ENCODE measurements at places on chromosomes 5 and 9.

- no peak for DNase-seq
These were observed 9.2 kb upstream of the SEMA6A start for GRCh38 chr5:116583862-116584222.

DNA sequence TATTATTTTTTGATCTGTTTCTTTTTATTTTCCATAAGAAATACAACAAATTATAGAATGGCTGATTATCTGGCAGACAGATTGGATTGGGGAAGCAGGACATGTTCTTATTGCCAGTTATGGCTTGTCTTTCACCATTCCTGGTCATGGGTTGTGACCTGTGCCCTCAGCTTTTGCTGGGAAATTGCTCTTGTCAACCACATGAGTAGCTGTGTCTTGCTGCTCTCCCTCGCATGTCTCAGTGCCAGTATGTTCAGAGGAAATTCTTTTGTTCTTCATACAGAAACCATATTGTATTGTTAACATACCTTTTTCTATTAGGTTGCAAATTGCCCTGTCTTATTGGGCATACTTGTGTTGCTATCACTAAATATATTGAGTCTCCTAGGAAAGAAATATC lies 344.1 kb downstream of the OSTF1 start:
- DNase-seq, result no peak

DNA sequence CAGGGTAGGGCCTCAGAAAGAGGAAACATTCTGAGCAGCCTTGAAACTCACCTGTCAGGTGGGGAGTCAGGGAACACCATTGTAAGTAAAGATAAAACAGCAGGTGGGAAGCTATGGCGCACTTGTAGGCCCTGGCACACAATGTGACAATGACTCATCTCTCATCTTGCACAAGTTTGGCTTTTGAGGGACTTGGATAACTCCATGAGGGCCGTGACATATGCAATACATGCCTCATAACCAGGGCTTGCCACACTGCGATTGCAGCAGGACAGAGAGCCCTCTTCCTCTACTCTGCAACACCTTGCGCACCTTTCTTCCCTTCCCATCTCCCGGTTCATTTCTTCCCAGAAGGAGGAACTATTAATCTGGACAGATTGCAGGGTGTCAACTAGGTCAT lies 144.9 kb downstream of the CEP120 start:
- DNase-seq, result no peak

DNA sequence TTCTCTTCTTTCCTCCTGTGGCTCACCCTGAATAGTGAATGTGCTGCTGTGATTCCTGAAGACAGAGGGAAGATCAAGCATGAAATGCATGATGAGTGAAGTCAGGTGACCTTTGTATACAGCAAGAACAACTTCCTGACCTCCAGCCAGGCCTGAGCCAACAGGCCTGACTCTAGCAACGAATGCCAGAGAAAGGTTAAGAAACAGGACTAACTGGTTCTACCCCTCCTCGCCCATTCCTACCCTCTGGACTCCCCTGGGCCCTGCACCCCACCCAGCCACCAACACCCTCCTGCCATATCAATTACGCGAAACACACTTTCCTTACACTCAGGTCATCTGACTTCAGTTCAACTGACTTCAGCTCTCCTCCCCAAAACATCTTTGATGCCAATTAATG lies 4.9 kb downstream of the SUSD1 start:
- DNase-seq, result no peak

GRCh38 chr5:168159425-168159824 lies 132.0 kb upstream of the WWC1 start:
- no peak for DNase-seq

GRCh38 chr5:39486361-39486760 lies 61.6 kb upstream of the DAB2 start:
- no peak for DNase-seq

GRCh38 chr9:136410500-136411287 lies at the start of the genes ENTR1 and PMPCA:
ENTR1 (minus strand) TSS chr9:136410614; CDS start chr9:136410397, 217 bp downstream.
PMPCA (plus strand) TSS chr9:136410658; CDS start chr9:136410669, 11 bp downstream.
- no peak for DNase-seq

- no peak for DNase-seq
These were observed 214.1 kb upstream of the ADCY2 start for GRCh38 chr5:7181841-7182240.

DNA sequence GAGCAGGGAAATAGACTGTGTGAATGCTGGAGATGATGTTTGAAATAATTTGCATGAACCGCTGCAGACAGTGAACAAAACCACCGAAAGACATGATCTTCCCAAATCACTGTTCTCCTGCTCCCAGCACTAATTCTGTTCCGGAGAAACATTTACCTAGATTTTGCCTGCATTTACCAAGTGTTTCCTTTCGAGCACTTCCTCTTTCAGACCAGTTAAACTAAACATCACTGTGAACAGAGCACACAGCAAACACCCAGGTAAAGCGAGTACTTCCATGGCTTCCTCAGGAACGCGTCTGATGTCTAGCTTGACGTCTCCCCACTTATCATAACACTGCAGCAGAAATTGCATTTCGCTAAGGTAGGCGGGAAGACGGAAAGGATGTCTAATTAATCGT lies 45.1 kb upstream of the PTCH1 start:
- DNase-seq, result no peak

DNA sequence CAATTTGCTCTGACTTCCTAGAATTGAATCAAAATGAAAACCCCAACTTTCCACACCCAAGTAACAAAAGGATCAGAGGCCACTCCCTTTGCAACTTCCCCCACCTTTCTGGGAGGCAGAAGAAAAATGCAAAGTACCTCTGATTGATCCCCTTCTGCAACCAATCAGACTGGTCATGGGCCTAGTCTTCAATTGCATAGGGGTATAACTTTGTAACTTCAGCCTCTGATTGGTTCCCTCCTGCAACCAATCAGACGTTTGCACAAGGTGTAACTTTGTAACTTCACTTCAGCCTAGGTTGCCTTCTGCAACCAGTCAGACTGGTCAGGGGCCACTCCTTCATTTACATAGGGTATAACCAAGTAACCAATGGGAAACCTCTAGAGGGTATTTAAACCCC lies 38.3 kb upstream of the CNOT6 start:
- no peak for DNase-seq

- DNase-seq, result no peak
These were observed 46.0 kb downstream of the VAV2 start for GRCh38 chr9:133945977-133946753.

GRCh38 chr9:137390553-137391410 lies 32.2 kb downstream of the EXD3 start:
- DNase-seq, result no peak

DNA sequence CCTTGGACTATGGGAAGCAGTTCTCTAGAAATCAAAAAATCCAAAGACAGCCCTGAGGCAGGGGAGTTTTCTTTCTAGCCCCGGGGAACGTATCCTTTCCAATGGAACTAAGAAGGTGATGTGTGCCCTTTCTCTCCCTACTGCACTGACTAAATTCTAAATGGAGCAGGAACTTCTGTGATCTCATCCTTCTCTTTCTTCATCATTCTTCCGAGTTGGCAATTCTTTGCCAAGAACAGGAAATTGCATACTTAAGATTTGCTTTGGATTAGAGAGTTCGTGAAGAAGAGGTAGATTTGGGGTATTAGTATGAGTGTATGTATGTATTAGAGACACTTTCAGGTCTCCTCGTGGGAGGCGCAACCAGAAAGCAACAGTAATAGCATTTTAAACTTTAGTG lies 178.0 kb upstream of the PIK3R1 start:
- no peak for DNase-seq

GRCh38 chr9:18379073-18379811 lies 94.7 kb upstream of the ADAMTSL1 start:
- no peak for DNase-seq

GRCh38 chr5:37988454-37989046 lies 148.7 kb upstream of the GDNF start:
- DNase-seq, result no peak

DNA sequence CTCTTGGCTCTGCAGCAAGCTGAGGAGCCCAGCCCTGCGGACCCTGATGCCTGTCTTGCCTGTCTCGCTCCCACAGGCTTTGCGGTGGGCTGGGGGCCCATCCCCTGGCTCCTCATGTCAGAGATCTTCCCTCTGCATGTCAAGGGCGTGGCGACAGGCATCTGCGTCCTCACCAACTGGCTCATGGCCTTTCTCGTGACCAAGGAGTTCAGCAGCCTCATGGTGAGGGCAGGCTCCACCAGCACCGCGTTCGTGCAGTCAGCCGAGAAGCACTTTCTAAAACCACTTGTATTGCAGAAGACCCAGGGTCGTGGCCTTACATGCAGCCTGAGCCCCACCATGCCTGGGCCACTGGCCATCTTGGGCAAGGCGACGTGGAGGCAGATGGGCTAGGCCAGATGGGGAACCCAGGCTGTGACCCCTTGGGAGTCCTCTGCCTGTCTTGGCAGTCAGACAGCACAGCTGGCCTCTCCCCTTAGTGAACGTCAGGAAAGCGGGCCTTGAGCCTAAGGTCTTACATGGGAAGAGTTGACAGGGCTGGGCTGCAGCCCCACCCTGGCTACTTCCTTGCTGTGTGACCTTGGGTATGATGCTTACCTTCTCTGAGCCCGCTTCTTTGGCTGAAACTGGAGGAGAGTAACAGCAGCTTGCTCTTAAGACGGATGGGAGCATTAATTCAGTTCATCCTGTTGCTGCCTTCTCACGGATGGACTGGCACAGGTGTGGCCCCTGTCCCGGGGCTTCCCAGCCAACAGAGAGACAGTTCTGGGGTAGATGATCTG lies 8.6 kb downstream of the SLC2A8 start:
- DNase-seq, result no peak

- no peak for DNase-seq
These were observed 50.2 kb upstream of the BARX1 start for GRCh38 chr9:94005272-94005901.
